Thoracic aorta endothelial cell (primary cell): ENCODE measurements at places on chromosomes 5 and 9. TPM values are rescaled to one million over a fixed set of nuclear protein-coding genes. Genes with fewer than 3 reads are reported as not detected.

Gene ANKRD33B
- 6.0 and 6.4 TPM in 2 replicates for total RNA-seq

Gene PCDHGB1
- total RNA-seq = 0.50 and 0.66 TPM in 2 replicates

Gene ZNF454
- 0.50 and 1.3 TPM in 2 replicates for total RNA-seq

Gene TBCA
- 180 and 195 TPM in 2 replicates for total RNA-seq

Gene ADAMTSL1
- total RNA-seq = 47.3 and 59.3 TPM in 2 replicates

Gene PCDHGB7
- 9.4 and 9.8 TPM in 2 replicates for total RNA-seq

Gene FCN2
- total RNA-seq = not detected in 2 replicates

Gene ADAMTS19
- total RNA-seq = not detected in 2 replicates

Gene PCDHB15
- total RNA-seq = 0.14 and 0.66 TPM in 2 replicates

Gene ADAMTS16
- not detected in 2 replicates for total RNA-seq
